ENCODE measurements at places on chromosomes 7 and 10. TPM values are rescaled to one million over a fixed set of nuclear protein-coding genes. Genes with fewer than 3 reads are reported as not detected.

DNA sequence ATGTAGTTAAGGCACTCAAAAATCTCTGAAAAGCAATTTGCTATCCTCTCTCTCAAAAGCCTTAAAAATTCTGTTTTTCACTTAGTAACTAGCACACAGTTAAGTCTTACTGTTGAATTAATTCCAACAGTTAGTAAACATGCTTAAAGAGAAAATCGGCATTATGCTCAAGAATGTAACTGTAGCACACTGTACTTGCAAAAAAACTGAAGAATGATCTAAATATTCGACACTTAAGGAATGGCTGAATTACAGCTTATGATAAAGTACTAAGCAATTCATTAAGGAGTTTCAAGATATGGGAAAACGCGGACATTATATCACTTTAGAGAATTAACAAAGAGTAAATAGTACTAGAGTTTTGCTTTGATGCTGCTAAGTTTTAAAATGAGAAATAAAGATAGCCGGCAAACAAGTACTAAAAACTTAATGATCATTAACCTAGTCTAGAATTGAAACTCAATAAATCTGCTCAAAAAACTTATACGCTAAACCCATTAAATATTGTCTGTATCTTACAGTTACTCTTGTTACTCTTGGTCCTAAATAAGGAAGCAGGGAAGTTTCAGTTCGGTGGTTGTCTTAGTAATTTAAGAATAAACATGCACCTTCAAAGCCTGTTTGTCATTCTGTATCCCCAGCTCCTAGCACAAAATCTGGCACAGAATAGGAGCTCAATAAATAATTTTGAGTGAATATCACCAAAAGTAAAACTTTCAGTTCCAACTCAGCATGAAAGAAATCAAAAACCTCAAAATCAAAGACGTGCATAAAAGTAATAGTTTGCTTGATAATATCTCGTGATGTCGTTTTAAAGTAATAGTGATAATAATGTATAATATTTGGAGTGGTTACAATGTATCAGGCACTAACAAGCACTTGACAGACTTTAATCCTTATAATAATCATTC, 1.2 kb downstream of the TRDMT1 start:
- peaks cover 22% of the 10 kb centered on the region for H3K4me1 ChIP-seq
- H3K27ac ChIP-seq, result peak overlapping the region; percentile 90
- H3K27me3 ChIP-seq, result no peaks in the 10 kb centered on the region
- no peak for DNase-seq
- H3K4me3 ChIP-seq, result peak overlapping the region; percentile 81

The FAM171A1 gene
- total RNA-seq, result 14.0 TPM

The NKX1-2 gene
- not detected for total RNA-seq

The PLXDC2 gene
- total RNA-seq, result 143 TPM

The FAM180A gene
- 3.0 TPM for total RNA-seq
